G401 (cell line): ENCODE measurements at places on chromosomes 12 and 14.

DNA sequence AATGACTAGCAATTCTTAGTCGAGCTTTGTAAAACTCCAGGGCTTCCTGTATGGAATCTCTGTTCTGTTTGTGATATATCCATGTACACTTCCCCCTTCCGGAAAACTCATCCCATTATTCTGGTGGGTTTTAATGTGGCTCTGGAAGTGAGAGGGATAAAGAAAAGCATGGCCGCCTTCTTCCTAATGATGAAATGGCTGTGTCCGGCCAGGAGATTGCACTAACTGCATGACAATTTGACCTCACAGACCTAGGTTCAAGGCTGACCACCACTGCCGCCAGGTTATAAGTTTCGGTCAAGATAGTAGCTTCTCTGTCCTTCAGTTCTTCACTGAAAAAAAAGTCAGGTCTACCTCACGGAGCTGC is 41.0 kb upstream of the NPAS3 start:
- DNase-seq = no peak

- DNase-seq = no peak
Measured at GRCh38 chr12:21912318-21912717, 28.9 kb downstream of the ABCC9 start.

DNA sequence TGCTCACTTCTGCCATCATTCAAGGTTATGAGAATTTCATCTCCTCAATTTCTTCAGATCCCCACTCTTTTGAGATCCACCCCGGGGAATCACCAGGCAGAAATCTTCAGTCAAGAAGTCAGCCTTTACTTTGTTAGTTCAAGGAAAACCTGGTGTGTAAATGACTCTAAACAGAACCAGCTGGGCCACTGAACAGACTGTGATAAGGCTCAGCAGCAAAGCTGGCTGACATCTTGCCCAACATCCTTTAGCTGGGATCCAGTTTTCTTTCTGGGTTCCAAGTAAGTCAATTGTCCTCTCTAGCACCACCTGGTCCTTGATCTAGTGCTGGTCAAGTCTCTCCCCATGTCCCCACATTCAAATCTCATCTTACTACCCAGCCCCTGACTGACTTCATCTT is 11.6 kb downstream of the CLMN start:
- no peak for DNase-seq

GRCh38 chr14:88264116-88264515 is 59.0 kb downstream of the KCNK10 start:
- DNase-seq = no peak

- DNase-seq = no peak
Measured at GRCh38 chr14:24924544-24924943, 125.4 kb downstream of the STXBP6 start.

DNA sequence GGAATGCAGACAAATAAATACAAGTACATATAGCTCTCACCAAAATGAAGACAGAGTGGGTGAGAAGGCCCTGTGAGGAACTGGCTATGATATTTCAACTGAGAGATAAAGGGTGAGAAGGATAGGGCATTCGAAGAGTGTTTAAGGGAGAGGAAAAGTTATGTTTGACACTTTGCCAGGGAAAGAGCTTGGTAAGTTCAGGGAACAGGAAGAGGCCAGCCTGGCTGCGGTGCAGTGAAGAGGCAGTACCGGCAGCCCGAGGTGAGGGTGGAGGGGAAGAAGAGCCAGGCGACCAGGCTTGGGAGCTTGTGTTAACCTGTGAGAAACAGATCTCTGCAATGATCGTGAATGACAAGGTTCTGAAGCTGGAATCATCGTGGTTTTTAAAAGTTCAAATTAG is 84.7 kb upstream of the RFX4 start:
- no peak for DNase-seq

- DNase-seq = no peak
Measured at GRCh38 chr12:50003595-50003994, 21.7 kb downstream of the RACGAP1 start.

DNA sequence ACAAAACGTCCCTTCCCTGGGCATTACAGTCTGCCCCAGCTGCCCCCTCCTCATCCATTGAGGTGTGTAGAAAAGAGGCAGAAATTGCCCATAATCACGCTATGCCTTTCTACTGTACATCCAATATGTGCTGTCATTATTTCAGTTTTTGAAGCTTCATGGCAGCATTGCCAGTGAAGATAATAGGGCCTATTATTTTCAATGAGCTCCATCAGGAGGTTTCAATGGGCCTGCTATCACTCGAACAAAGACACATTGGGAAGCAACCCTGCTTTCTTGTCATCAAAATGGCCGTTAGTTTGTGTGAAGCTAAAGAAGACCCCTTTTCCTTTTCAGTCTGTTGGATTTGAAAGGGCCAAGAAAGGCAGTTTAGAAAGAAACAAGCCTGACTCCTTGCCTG is 653.8 kb downstream of the NOVA1 start:
- no peak for DNase-seq

DNA sequence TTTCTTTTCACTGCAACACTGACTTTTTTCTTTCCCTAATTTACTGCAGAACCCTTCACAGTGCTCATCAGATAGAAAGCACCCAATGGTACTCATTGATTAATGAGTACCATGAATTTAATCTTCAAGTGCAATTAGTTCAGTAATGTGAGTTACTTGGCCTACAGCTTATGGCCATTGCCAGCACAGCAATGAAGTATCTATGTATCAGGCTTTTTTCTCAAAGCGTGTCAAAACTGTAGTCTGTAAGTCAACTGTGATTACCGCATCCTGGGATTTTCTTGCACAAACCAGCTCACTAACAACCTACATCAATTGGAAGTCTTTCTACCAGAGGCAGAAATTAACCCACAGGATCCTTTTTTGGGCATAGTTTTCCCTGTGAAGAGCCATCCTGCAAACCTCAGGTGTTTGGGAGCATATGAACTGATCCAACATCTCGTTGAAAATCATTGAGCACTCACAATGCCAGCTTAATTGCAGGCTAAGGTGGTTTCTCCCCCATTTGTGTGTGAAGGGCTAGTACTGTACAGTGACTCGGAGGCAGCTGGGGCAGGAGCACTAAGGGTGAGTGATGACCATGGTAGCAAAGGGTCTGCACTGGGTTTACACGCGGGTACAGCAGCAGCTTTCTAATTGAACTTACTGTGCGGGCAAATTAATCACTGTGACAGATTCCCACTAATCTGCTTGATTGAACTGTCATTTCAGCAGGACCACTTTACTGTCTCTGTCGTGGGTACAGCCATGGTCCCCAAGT is 619.3 kb downstream of the SNAPC1 start:
- no peak for DNase-seq

- peak; percentile 41 for DNase-seq
Measured at GRCh38 chr14:105093038-105093430, 27.8 kb upstream of the GPR132 start.

DNA sequence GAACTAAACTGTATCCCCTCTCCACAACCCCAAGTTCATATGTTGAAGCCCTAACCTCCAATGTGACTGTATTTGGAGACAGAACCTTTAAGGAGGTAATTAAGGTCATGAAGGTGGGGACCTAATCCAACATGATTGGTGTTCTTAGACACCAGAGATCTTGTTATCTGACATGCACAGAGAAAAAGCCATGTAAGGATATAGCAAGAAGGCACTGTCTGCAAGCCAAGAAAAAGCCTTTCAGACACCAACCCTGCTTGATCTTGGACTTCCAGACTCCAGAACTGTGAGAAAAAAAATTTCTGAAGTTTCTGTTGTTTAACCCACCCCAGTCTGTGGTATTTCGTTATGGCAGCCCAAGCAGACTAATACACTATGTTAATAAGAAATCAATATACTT is 62.2 kb upstream of the CFL2 start:
- no peak for DNase-seq

DNA sequence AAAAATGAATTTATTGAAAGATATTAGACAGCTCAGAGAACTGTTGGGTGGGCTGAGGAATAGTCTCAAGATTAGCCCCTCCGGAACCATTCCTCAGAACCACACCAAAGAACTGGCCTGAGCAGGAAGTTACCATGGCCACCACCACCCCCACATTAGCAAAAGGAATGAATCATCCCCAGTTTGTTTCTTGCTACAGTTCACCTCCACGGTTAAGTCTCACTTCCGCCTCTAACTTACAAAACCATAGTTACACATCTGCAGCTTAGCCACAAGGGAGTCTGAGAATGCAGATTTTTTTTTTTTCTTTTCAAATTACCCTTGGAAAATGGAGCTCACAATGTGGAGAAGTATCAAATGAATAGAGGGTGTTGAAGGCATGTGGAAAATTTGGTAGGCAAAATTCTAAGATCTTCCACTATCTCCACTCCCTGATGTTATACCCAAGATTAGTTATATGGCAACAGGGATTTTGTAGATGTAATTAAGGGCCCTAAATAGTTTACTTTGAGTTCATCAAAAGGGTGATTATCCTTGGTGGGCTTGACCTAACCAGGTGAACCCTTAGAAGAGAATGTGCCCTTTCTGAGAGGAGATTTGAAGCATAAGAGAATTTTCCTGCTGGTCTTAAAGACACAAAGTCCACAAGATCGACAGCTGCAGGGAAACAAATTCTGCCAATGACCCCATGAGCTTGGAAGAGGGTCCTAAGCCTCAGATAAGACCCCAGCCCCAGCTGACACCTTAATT is 129.8 kb upstream of the KRR1 start:
- no peak for DNase-seq

- DNase-seq = no peak
Measured at GRCh38 chr12:90327793-90328743, 619.4 kb upstream of the ATP2B1 start.

GRCh38 chr14:95374239-95374997 is 54.7 kb upstream of the CLMN start:
- DNase-seq = no peak
